ENCODE measurements at places on chromosomes 3 and 15.

GRCh38 chr3:186220365-186220764, 111.5 kb upstream of the ETV5 start:
- DNase-seq = peak; percentile 65

DNA sequence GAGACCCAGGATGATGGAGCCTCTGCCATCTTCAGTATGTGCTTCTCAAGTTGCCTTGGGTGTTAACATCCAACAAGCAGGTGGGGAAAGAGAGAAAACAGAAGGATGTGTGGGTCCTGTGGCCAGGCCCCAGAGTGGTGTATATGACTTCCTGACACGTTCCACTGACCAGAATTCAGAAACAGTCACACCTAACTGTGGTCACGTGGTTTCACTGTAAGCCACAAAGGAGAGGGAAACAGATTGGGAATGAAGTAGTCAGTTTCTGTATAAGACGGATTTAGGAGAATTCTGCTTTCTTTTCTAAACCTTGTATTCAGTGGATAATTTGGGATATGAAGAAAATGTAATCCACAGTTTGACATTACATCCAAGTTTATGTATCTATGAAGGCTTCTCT, 454.1 kb upstream of the IL12A start:
- no peak for DNase-seq

DNA sequence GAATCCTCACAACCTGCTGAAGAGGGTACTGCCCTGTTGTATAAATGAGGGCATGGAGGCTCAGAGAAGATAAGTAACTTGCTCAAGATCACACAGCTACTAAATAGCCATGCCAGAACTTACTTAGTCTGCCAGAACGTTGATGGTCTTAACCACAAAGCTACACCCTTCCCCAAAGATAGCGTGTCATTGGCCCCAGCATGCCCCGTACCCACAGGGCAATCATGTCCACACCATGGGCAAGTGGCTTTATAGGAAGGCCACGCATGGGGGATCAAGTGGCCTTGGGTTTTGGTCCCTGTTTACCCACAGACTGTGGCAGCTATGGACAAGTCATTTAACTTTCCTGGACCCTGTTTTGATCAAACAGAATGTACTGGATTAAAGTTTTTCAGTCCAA, 15.9 kb upstream of the ARHGEF3 start:
- DNase-seq = no peak

DNA sequence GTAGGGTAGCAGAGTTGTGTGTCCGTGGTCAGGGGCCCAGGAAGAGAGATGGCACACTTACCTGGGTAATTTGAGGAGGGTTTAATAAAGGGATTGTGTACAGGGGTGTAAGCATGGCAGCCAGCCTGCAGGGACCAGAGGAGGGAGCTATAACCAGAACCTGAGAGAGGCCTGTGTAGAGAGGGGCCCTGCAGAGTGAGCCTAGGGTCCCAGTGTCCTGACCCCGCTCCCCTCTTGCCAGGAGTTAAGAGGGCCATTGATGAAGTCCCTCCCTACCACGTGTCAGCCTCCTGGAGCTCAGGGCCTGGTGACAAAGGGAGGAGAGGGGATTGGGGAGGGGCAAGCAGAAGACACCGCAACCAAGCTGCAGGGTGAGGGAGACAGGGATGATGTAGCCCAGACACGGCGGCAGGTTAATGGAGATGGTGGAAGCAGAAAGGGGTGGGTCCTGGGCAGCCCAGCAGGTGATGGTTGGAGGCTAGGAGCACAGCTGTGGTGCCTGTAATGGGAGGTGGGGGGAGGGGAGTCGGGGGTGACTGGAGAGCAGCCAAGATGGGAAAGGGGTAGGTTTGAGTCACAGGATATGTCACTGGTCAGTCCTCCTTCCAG, 165.4 kb upstream of the TOPAZ1 start:
- DNase-seq = peak; percentile 53

DNA sequence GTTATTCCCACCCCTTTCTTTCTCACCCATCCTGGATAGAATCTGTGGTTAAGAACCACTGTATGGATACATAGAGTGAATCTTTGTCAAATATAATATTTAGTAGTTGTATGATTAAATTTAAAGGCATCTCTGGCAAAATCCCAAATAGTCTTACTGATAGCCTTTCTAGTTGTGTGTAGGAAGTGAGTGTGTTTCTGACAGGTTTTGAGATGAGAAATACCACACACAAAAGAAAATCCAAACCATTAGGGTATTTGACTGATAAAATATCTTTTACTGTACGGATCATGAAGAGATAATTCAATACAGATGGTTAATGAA, 44.7 kb upstream of the PLCL2 start:
- no peak for DNase-seq

DNA sequence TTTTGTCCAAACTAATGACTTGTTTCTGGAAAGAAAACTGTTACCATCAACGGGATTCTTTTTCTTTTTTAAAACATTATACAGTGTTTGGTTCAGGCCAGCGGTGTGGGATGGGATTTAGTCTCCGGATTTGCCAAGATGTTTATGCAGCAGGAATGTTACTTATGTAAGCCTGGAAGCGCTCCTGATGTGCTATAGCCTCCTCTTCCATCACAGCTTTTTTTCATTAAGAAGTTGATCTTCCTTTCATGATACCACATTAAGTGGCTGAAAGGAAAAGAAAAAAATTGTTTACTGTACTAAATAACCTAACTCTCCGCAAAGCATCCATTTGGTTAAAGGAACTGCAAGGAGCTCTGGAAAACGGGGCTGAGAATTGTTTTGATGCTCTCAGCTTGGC, 120.5 kb upstream of the ALDH1A3 start:
- DNase-seq = no peak

DNA sequence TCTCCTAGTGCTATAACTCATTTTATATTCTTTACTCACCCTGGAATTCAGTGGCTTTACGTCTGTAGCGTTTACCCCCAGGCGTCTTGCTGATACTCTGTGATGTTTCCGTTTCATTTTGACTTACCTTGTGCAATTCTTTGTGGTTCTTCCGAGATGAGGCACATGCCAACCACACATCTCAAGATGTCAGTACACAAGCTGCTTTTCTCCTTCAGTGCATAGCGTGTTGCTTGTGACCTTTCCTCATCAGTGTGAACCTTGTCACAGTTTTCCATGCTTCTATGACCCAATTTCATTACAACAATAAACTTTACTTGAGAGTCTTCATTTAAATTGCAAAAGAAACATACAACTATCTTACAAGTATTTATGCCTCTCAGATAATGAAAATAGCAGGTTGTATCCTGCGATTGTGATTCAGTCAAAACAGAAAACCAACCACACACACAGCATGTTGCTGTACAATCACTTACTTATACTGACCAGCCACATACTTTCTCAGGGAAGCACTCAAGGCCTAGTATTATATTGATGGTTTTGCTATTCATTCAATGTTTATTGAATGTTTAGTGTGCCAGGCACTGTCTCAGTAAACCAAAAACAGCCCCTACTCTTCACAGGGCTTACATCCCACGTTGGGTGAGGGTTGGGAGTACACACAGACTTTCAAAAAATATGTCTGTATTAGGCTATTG, 4.6 kb upstream of the TBL1XR1 start:
- no peak for DNase-seq

DNA sequence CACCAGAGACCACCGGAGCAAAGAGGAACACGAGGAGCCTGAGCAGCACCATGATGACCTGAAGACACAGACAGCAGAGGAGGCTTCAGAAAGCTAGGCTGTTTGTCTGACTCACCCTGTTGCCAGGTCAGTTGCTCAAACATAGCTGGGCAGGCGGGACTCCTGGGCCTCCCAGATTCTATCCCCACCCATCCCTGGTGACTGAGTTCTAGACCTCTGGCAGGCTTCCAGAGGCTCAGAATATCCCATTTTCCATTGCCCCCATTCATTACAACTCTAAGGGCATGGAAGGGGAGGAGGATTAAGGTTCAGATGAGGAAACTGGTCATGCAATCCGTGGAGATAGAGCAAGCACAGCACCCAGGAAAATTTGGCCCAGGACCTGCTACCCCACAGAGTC, at the start of gene CDHR4:
Gene CDHR4 (minus strand): TSS at position 113 of the 400 bp plus-strand sequence. CDS start 61 bp downstream, at position 52.
- no peak for DNase-seq

- DNase-seq = no peak
Observed at GRCh38 chr3:195571361-195571760, 12.4 kb downstream of the APOD start.

GRCh38 chr15:60574801-60575631, 96.1 kb upstream of the ICE2 start:
- DNase-seq = no peak

DNA sequence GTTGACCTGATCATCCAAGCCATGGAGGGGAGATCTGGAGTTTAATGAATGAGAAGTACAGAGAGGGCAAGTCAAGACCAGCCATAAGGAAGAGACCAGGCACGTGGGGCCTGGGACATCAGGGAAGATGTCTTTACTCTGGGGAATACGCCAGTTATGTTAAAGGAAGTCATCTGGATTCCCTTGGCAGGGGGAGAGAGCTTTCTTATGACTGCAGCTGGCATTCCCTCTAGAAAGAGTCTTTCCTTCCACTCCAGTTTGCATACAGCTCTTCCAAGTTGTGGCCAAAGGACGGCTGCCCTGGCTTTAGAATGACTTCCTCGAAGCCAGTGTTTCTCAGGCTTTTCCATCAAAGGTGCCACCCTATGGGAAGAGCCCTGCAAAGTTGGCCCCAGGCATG, 93.6 kb upstream of the AGBL1 start:
- no peak for DNase-seq

DNA sequence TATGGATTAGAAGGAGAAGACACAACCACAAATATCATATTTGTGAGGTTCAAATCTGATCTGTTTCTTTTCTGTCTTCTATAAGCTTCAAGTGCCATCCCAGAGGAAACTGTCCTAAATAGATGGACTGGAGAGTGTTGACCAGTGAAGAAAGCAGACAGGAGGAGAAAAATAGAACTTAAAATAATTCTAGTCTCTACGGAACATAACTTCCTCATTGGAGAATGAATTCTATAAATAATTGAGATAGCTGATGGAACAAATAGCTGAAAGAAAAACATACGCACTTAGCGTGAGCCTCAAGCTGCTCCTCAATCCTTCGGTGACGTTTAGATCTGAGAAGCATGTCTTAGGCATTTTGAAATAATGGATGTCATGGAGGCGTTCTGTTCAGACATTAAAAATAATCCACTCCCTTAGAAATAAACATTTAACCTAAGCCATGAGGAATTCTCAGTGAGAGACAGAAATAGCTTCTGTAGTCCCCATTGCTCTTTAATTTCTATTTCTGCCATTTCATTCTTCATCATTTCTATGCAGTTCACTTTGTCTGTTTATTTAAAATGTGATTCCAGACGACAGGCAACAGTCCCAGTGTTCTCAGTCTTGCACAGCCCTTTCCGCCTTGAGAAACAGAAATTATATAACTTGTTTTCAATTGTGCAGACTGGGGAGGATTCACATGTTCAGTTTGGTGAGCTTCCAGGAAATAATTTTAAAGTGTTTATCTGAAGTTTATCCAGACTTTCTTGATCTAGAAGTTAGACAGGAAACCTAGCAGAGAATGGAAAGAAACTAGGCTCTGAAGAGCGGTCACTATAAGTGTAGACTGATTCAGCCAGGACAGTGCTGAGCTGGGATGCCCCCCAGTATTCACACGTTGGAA, 97.3 kb downstream of the NR1D2 start:
- no peak for DNase-seq

DNA sequence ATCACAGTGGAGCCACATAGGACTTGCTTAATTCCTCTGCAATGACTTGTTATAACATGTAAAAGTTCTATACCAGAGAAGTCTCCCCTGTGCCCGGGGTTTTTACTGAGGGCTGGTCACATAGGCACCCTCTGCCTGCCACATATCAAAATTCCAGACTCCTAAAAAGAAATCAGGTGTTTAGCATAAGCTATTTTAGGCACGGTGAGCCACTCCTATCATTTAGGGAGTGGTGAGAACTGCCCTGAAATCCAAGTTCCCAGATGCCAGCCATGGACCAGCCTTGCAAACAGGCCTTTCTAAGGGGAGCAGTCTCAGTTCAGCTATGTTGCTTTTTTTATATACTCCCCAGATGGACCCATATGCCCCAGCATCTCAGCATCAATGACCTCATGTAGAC, 130.3 kb downstream of the THSD4 start:
- no peak for DNase-seq

DNA sequence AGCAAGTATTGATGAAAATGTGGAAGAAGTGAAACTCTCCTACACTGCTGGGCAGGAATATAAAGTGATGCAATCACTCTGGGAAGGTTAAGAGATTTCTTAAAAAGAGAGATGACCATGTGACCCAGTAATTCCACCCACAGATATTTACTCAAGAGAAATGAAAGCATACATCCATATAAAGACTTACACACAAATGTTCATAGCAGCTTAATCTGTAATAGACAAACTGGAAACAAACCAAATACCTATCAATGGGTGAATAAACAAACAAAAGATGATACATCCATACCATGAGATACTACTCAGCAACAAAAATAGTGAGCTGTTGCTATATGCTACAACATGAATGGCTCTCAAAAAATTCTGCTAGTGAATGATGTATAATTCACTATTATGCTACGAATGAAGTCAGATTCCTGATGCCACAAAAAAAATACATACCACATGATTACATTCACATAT, 463.3 kb downstream of the MAGI1 start:
- DNase-seq = no peak

DNA sequence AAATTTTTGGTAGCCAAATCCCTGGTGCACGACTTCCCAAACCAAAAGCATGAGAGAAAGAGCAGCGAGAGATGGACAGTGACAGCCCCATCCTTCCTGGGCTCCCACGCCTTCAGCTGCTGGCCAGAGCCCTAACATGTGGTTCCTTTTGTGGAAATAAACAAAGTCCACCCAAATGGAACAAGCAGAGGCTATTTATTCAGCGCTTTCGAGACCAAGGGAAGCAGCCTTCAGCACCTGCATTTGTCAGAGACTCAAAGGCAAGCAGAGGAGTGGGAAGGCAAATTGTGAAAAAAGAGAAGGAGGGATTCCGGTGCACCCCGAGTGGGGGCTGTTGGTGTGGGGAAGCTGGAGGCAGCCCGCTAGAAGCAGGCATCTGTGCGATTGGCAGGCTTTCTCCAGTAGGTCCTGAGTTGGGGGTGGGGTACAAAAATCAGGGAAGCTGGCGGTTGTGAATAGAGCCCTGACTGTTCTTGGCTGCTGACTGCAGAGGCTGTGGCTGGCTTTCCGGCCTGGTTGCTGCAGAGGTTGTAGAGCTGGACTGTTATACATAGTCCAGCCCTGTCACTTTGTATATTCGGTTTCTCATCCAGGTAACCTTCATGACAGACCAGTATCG, 427.2 kb downstream of the OCA2 start:
- no peak for DNase-seq

- DNase-seq = no peak
Observed at GRCh38 chr15:51226576-51227210, 111.7 kb downstream of the CYP19A1 start.

- DNase-seq = no peak
Observed at GRCh38 chr3:112874725-112875124, 28.1 kb upstream of the CD200R1L start.

All from mesendoderm (in vitro differentiated cells).